ENCODE measurements at places on chromosomes 1 and 21. TPM values are rescaled to one million over a fixed set of nuclear protein-coding genes. Genes with fewer than 3 reads are reported as not detected.

The CFHR5 gene
- not detected for total RNA-seq

DNA sequence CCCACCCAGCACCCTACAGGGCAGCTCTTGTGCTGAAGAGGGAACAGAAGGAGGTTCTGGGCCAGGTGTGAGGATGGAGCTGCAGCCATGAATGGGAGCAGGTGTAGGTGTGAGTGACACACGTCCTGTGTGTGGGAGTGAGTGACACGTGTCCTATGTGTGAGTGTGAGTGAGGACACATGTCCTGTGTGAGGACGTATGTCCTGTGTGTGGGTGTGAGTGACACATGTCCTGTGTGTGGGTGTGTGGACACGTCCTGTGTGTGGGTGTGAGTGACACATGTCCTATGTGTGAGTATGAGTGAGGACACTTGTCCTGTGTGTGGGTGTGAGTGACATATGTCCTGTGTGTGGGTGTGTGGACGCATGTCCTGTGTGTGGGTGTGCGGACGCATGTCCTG, 26.4 kb downstream of the MEGF6 start:
- no peaks in the 10 kb centered on the region for H3K27me3 ChIP-seq
- no peaks in the 10 kb centered on the region for H3K4me1 ChIP-seq
- H3K36me3 ChIP-seq = no peaks in the 10 kb centered on the region
- no peak overlapping the region for H3K4me3 ChIP-seq
- peak; percentile 52 for DNase-seq

DNA sequence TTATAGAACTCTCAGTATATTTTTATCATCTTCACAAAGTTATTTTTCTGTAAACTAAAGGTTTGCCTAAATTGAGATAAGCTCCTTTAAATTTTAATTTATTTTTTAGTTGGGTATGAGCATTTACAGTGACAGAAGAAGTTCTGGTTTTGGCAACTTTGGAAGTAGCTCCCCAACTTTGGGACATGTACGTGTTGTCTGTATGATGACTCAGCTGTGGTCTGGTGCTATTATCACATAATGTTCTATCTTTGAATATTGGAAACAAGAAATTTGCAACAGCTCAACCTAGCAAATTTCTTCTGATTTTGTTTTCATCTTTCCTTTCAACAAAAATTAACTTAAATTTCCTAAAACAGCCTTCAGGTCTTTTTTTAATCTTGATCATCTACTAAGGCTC, 46.6 kb upstream of the C1orf105 start:
- H3K4me3 ChIP-seq = no peak overlapping the region
- H3K36me3 ChIP-seq = no peaks in the 10 kb centered on the region
- no peak overlapping the region for H3K27ac ChIP-seq
- peaks cover 16% of the 10 kb centered on the region for H3K4me1 ChIP-seq
- DNase-seq = no peak
- H3K27me3 ChIP-seq = no peaks in the 10 kb centered on the region

- DNase-seq = no peak
- no peaks in the 10 kb centered on the region for H3K27me3 ChIP-seq
- H3K4me1 ChIP-seq = no peaks in the 10 kb centered on the region
- H3K27ac ChIP-seq = no peak overlapping the region
- H3K4me3 ChIP-seq = no peak overlapping the region
Observed at GRCh38 chr1:186456729-186457255, 4.1 kb downstream of the PDC start.

The SYT14 gene
- not detected for total RNA-seq

DNA sequence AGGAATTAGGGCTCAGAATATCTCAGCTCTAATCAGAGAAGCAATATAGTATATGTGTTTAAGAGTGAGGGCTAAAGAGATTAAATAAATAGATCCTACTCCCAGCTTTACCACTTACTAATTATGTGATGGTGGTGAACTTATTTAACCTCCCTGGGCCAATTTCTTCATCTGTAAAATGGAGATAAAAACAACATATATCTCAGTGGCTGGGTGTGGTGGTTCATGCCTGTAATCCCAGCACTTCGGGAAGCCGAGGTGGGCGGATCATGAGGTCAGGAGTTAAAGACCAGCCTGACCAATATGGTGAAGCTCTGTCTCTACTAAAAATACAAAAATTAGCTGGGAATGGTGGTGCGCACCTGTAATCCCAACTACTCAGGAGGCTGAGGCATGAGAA, 135.2 kb downstream of the SLC44A5 start:
- no peaks in the 10 kb centered on the region for H3K27me3 ChIP-seq
- no peak overlapping the region for H3K4me3 ChIP-seq
- no peaks in the 10 kb centered on the region for H3K4me1 ChIP-seq
- no peaks in the 10 kb centered on the region for H3K36me3 ChIP-seq
- DNase-seq = no peak
- H3K27ac ChIP-seq = no peak overlapping the region

DNA sequence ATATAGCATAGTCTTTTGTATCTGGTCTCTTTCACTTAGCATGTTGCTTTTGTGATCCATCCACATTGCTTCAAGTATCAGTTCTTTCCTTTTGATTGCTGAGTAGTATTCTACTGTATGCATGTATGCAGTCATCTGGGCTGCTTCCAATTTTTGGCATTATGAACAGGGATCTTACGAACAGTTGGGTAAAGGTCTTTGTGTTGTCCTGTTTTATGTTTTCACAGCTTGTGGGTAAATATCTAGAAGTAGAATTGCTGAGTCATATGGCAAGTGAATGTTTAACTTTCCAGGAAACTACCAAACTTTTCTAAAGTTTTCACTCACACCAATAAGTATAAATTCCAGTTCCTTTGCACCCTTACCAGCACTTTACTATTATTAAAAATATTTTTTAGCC, 60.9 kb downstream of the LHX4 start:
- no peaks in the 10 kb centered on the region for H3K27me3 ChIP-seq
- peaks cover 30% of the 10 kb centered on the region for H3K4me1 ChIP-seq
- no peak overlapping the region for H3K4me3 ChIP-seq
- peaks cover 13% of the 10 kb centered on the region for H3K36me3 ChIP-seq
- H3K27ac ChIP-seq = no peak overlapping the region

DNA sequence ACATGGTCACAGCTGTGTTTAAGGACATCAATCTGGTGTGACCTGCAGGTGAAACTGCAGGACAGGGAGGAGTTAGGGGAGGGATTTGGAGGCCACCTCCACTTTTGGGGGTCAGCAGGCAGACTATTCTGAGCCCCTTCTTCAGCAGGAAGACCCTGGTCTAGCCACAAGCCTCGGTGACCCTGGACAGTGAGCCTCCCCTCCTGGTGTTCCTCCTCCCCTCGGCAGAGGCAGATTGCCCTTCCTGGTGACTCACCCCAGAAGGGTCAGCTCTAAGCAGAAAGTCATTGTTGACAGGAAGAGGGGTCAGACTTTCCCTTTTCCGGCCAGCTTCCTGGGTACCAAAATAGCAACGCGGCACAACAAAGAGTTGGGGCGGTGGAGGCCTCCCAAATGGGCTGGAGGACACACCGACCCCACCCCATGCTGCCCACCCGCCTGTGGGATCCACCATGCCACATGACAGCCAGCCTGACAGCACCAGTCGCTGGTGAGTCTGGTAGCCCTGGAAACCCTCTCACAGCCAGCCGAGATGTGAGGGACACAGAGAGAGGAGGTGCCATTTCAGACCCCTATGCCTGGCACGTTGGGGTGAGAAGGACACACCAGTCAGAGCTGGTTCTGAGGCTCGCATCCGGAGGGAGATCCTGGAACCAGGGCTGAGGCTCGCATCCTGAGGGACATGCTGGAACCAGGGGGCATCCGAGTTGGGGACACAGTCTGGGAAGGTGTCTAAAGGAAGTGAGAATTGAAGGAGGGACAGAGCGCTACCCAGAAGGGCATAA, 14.7 kb upstream of the CSF1 start:
- peak; percentile 27 for DNase-seq
- H3K4me3 ChIP-seq = no peak overlapping the region
- peaks cover 15% of the 10 kb centered on the region for H3K4me1 ChIP-seq
- H3K27ac ChIP-seq = peak overlapping the region; percentile 33

DNA sequence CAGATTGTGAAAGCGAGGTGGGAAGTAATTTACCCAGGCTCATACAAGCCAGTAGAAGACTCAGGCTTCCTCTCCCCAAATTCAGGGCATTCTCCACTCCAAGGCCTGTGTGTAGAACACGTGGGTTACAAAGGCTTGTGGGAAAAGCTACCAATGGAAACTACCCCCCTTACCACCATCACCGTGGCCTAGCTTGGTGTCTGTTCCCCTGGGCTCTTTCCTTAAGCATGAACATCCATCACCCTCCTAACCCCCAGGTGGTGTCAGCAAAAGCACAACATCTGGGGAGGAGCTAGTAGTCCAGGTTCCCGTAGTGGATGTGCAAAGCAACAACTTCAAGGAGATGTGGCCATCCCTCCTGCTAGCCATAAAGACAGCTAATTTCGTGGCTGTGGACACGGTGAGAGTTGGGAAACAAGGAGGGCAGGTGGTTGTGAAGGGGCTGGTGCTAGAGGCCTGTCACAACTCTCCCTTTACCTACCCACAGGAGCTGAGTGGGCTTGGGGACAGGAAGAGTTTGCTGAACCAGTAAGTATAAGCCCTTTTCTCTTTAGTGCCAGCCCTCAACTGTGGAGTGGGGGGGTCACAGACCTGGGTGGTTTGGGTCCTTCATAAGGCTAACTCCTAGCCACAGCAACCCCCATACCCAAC, 701 bp upstream of the MUTYH start:
- H3K27ac ChIP-seq = peak overlapping the region; percentile 100
- no peaks in the 10 kb centered on the region for H3K27me3 ChIP-seq
- H3K4me3 ChIP-seq = peak overlapping the region; percentile 100
- peaks cover 64% of the 10 kb centered on the region for H3K36me3 ChIP-seq

- DNase-seq = peak; percentile 78
- peaks cover 78% of the 10 kb centered on the region for H3K36me3 ChIP-seq
- H3K4me3 ChIP-seq = no peak overlapping the region
- peak overlapping the region; percentile 86 for H3K27ac ChIP-seq
Observed at GRCh38 chr1:117077267-117077666, 17.1 kb downstream of the TTF2 start.

DNA sequence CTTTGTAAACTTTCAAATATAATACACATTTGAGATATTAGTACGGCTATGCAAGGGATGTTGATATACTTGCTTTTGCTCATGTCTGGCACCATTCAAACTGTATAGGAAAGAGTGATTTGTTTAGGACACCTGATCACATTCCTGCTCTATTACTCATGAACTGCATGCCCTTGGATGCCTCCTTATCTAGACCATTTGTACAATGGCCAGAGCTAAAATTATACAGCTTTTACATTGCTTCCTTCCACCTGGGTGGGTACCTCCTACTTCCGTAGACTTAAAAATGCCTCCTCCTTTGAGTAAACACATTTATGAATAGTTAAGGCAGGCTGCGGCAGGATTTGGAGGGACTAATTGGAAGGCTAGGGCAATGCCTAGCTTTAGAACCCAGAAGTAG, 85.4 kb upstream of the PBX1 start:
- H3K4me3 ChIP-seq = no peak overlapping the region
- no peaks in the 10 kb centered on the region for H3K27me3 ChIP-seq
- no peak overlapping the region for H3K27ac ChIP-seq
- no peaks in the 10 kb centered on the region for H3K36me3 ChIP-seq

DNA sequence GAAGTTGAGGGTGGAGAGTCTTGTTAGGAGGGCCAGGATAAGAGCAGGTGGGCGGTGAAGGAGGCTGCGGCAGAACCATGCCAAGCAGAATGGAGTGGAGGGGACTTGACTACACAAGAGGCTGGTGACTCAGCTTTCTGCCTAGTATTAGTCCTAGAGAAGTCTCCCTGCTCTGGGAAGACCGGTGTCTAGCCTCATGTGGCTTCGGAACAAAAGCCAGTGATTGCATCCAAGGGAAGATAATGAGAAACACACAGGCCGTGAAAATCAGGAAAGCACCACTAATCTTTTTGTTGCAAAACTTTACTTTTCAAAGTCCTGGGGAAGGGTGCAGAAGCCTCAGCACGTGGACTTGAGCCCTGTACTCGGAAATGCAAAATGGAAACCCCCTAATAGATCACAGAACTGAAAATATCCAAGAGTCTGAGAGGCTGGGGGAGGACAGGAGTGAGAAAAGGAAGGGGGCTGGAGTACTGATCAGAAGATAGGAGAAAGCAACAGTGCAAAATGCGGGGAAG, 31.4 kb downstream of the DDR2 start:
- H3K27me3 ChIP-seq = peaks cover 4% of the 10 kb centered on the region
- H3K36me3 ChIP-seq = no peaks in the 10 kb centered on the region
- DNase-seq = no peak
- H3K4me1 ChIP-seq = no peaks in the 10 kb centered on the region

DNA sequence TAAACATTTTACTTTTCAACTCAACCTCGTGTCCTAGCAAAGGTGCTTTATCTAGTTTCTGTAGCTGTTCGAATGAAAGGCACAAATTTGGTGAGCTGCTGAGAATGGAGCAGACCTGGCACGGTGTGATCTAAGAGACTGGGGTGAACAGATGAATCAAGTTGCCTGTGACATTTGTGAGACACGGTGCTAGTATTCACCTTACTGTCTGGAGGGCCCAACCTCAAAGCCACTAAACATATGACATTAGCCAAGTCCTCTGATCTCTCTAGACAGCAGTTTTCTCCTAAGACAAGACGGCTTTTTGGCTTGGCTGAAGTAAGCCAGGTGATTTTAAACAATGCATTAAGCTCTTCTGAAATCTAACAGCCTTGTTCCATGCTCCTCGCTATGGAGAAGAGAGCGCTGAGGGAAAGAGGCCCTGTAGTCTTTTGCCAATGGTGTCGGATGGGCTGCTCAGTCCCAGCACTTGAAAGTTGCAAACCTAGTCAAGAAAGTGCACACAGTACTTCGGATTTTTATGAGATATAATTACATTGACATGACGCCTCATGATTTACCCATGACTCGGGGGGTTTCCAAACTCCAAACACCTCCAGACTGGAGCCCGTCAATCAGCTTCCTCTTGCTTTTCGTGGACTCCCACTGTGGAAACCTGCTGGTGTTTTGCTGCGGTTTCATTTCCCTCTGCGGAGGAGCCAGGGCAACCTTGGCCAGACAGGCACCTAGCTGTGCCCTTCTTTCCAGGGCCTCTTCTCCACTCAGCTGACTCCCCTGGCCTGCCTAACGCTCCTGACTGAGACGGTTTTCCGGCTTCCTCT, 794 bp upstream of the TOR3A start:
- H3K4me3 ChIP-seq = peak overlapping the region; percentile 94
- peaks cover 8% of the 10 kb centered on the region for H3K36me3 ChIP-seq
- H3K4me1 ChIP-seq = peaks cover 24% of the 10 kb centered on the region
- peak; percentile 52 for DNase-seq
- no peaks in the 10 kb centered on the region for H3K27me3 ChIP-seq

The FALEC gene
- not detected for total RNA-seq

- H3K36me3 ChIP-seq = no peaks in the 10 kb centered on the region
- no peaks in the 10 kb centered on the region for H3K4me1 ChIP-seq
- no peak overlapping the region for H3K27ac ChIP-seq
Observed at GRCh38 chr1:91282695-91283420, 121.8 kb downstream of the HFM1 start.

The PIP5K1A gene
- total RNA-seq = 85.1 TPM

DNA sequence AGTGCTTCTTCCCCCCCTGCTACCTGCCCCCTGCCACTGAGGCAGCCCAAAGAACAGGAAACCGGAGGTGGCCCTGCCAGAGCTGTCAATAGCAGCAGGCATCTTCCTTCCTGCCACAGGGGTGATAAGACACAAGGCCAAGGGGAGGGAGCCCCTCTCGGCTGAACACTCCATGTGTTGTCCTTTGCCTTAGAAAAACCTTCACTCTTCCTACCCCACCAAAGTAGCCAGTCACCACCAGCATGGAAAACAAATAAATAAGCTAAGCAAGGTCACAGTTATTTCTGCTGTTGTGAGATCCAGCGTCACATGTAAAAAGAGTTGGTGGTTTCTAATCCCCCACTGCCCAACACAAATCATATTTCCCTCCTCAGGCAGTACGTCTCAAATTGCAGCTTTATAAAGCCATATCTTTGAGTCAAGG, 104.8 kb upstream of the DPT start:
- H3K4me3 ChIP-seq = no peak overlapping the region
- no peaks in the 10 kb centered on the region for H3K27me3 ChIP-seq
- peaks cover 10% of the 10 kb centered on the region for H3K4me1 ChIP-seq
- H3K27ac ChIP-seq = no peak overlapping the region
- H3K36me3 ChIP-seq = no peaks in the 10 kb centered on the region
